Activated CD4-positive, alpha-beta T cell treated with anti-CD3 and anti-CD28 coated beads for 24 hours (primary cell): ENCODE measurements at places on chromosomes 16 and 17.

- DNase-seq, result no peak
These were observed 44.6 kb downstream of the RAI1 start for GRCh38 chr17:17725752-17726457.

- no peak for DNase-seq
These were observed 18.4 kb upstream of the EXOSC6 start for GRCh38 chr16:70270176-70270575.

GRCh38 chr17:37065486-37066321, 117.0 kb downstream of the AATF start:
- no peak for DNase-seq

GRCh38 chr17:17186051-17186450, 20.1 kb downstream of the PLD6 start:
- peak; percentile 48 for DNase-seq

DNA sequence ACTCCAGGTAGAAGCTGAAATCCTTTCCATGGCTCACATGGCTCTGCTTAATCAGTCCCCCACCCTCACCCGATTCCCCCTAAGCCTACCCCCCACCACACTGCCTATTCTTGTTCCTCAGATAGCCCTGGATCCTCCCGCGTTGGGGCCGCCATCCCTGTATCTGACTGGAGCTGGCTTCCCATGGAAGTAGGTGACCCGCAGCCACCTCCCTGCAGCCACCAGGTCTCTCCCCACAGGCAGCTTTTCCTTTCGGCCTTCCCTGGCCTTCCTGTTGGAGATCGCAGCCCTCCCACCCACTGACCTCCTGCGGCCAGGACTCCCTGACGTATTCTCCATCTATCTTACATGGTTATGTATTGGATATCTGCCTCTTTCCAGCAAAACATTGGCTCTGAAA, 82.3 kb upstream of the MED9 start:
- no peak for DNase-seq

- DNase-seq, result no peak
These were observed 7.3 kb downstream of the MILR1 start for GRCh38 chr17:64455993-64456885.

GRCh38 chr16:3094289-3095027, 4.6 kb downstream of the ZSCAN10 start:
- peak; percentile 37 for DNase-seq

DNA sequence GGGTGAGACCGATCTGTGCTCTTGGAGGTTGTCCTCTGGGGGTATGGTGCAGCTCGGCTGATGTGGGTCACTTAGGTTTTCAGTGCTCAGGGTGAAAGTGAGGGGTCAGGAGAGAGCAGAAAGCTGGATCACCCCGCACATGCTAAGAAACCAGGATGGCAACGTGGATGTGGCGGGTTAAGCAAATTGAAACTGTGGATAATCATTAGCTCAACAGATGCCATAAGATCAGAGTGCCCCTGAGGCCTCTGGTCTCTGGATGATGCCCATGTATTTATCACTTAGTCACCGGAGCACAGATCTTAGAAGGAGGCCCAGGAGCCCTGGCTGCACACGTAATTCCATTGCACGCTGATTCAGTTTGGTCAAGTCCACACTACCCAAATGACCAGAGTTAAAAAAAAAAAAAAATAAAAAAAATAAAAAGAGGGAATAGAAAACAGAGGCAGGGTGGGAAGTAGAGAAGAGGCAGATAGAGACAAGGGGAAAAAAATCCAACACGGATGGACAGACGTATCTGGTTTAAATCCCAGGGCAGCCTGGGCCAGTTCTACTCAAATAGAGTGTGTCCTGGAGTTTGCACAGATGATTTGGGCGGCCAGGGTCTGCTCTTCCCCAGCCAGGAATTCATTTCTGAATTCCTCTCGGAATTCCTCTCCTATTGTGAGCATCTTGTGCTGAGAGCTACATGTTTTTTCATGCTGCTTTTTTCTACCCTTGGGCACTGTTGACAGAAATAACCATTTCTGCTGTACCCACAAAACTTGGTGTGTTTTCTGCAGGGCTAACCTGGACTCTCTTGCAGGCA, 378.3 kb downstream of the CPPED1 start:
- no peak for DNase-seq

DNA sequence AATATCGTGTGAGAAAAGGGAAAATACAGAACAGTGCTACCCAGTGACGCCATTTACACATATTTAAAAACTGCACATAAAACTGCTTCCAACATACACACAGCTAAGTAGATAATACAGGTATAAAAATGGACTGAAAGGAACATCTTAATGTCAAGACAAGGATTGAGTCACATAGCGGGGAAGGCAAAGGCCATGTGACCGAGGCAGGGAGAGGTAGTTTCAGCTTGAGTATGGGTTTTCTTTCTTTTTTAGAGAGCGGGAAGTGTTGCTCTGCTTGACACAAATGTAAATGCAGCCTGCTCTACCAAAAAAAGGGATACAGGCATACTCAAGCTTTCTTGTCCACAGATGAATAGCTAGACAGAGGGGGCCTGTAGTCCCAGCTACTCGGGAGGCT, 46.5 kb downstream of the SDR42E1 start:
- DNase-seq, result no peak

DNA sequence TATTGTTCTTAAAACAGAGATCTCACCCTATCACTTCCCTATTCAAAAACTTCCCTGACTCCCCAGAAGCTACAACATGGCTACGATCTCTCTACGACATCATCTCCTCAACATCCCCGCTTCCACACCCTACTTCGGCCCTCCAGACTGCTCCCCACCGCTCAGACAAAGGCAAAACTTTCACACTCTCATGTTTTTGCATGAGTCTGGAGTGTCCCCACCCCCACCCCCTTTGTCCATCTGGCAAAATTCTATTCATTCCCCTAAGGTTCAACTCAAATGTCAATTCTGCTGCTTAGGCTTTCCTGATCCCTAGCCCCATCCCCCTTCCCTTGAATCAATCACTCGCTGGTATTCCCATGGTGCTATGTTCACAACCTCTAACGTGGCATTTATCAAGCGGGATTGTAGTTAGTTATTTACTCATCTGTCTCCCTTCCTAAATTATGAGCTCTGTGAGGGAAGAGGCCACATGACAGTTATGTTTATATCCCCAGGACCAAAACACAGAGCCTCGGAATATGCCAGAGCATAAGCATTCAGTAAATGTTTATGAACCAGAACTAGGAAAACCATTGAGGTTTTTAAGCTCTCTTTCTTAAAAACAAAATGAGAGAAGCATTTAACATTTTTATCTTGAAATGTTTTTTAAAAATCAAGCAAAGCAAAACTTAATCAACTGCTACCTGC, 55.9 kb downstream of the STX8 start:
- no peak for DNase-seq

GRCh38 chr16:78709137-78709884, 609.9 kb downstream of the WWOX start:
- DNase-seq, result no peak

DNA sequence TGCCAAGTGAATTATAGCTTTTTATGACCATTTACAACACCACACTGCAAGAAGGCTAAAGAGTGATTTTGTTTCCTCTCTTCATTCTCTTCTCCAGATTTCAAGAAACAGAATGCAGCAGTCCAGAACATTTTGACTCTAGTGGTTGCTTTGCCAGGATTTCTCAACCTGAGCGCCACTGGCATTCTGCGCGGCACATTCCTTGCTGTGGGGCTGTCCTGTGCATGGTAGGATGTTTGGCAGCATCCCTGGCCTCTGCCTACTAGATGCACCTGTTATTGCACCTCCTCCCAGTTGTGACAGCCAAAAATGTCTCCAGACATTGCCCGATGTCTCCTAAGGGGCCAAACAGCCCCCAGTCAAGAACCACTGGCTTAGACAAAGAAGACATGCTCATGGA, 25.7 kb upstream of the SLC39A11 start:
- no peak for DNase-seq

GRCh38 chr16:58684001-58684353, 593 bp downstream of the SLC38A7 start:
- no peak for DNase-seq

DNA sequence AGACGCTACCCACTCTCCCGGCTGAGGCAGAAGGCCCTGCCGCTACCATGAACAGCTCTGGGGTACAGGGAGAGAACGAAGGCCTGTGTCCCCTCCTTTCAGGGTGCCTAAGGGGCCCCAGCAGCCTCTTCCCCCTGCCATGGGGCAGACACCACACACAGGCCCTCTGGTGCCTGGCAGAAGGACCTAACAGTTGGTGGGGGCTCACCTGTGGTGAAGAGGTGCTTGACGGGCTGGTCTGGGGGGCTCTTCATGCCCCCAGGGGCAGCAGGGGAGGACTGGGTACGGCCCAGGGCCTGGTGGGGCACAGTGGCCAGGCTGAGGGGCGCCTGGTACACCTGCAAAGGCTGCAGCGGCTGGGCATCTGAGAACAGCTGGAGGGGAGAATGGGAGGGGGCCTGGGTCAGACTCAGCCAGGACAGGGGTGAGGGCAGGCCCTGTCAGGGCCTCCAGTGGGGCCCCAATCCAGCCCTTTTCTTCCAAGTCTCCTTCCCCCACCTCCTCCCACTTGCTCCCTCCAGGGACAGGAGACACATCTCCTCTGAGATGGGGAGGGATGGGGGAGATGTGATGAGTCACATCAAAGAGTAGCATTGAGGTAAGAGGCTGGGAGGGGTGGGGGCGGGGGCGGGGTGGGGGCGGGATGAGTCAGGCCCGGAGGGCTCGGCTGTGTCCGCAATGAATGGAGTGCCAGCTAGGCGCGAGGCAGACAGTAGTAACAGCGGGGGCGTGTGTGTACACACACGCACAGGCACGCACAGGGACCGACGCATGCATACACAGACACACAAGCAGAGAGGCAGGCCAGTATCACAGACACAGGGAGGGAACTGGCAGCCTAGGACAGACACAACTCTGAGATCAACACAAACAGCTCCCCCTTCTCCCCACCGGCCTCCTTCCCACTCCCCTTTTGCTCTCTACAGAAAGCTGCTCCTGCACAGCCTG, 16.1 kb downstream of the G6PC3 start:
- peak; percentile 41 for DNase-seq

- no peak for DNase-seq
These were observed 38.5 kb downstream of the IGF2BP1 start for GRCh38 chr17:49035470-49036269.

GRCh38 chr17:65079489-65079900, 23.0 kb upstream of the GNA13 start:
- no peak for DNase-seq

DNA sequence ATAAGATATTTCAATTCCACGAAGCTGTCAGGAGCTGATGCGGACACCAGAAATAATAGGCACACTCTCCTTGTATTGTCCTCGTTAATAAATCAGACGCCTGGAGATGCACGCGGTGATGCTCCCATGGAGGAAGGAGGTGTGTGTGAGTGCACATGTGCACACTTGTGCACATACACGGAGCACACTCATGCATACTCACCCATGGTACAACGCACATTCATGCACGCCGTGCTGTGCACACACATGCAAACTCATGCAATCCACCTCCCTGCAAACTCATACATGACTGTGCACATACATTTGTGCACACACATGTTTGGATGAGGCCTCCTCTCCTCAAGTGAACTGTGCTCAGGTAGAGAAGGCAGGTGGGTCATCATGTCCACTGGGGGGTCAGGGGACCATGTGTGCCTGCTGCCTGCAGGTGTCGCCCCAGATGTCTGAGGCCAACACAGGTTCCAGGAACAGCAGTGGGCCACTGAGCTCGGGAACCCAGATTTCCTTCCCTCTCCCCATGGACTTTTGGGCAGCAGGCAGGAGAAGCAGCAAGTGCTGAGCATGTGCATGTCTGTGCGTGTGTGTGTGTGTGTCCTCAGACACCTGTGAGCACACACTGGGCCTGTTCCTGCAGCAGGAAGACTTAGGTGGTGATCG, 165.3 kb downstream of the SDK2 start:
- no peak for DNase-seq

DNA sequence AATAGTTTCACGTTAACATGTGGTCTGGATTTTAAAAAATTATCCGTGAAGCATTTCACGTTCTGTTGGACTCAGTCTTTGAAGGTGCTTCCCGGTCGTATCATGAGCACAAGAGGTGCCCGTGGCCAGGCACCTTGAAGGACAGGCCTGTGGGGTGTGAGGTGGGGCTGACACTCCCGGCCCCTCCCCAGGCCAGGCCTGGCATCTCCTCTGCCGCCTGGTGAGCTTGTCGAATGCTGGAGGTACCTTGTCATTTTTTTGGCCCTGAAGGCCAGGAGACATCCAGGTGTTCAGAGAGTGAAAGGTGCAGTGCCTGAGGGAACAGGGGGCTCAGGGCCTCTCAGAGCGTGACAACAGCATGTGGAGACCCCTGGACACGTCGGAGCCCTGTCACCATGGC, 11.7 kb downstream of the ZNF469 start:
- DNase-seq, result no peak

GRCh38 chr16:17829811-17830210, 359.1 kb upstream of the XYLT1 start:
- no peak for DNase-seq

GRCh38 chr16:84562174-84562815, 55.6 kb downstream of the COTL1 start:
- DNase-seq, result no peak

- no peak for DNase-seq
These were observed 179.7 kb downstream of the RAB11FIP4 start for GRCh38 chr17:31570951-31571892.

- DNase-seq, result no peak
These were observed 32.5 kb upstream of the CDH8 start for GRCh38 chr16:62068747-62069146.

DNA sequence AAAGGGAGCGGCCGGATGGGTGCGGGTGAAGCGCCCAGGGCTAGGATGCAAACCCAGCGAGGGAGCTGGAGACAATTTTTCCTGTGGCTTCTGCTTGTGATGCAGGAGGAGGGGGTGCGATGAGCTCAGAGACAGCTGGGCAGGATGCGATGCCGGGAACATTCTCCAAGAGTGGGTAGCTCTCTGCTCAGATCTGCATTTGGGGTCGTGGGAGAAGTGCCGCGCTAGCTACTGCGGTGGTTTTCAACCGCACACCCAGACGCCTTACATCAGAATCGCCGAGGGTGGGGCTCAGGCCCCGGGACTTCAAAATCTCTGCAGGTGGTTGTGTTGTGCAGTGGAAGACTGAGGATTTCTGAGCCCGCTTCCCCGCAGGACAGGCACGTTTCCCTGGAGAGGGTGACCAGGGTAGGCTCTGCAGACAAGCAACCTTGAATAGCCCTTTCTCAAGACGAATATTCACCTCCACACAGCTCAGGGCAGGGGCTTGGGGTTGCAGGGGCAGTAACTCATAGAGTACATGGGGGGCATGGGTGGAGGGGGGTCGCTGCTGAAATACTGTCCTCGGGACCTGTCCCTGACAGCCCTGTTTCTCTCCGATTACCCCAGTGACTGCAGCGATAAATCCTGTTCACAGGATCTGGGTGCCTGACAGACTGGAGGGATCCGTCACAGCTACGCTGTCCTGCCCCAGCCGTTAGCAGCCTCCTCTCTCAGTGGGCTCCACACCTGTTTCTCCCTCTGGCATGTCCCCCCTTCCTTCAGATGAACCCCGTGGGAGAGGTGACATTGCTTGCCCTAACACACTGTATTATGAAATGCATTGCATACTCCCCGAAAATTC, 63.3 kb downstream of the HAPSTR1 start:
- no peak for DNase-seq

DNA sequence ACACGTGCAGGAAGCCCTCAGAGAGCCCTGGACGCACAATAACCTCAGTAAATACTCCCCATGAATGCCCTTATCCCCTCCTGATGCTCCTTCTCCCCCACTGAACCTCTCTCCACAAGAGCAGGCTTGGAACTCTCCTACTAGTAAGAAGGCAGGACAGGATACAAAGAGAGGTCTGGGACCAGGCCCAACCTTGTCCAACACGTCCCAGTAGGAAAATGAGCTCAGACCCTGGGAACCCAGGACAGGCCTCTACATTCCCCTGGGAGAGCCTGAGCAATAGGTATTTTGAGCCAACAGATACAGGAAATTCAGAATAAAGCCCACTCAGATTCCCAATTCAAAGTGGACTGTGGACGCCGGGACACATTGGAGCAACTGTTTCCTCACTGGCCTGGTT, 19.2 kb downstream of the ZNF423 start:
- DNase-seq, result no peak
